ENCODE measurements at places on chromosomes 2 and 18. TPM values are rescaled to one million over a fixed set of nuclear protein-coding genes. Genes with fewer than 3 reads are reported as not detected.

DNA sequence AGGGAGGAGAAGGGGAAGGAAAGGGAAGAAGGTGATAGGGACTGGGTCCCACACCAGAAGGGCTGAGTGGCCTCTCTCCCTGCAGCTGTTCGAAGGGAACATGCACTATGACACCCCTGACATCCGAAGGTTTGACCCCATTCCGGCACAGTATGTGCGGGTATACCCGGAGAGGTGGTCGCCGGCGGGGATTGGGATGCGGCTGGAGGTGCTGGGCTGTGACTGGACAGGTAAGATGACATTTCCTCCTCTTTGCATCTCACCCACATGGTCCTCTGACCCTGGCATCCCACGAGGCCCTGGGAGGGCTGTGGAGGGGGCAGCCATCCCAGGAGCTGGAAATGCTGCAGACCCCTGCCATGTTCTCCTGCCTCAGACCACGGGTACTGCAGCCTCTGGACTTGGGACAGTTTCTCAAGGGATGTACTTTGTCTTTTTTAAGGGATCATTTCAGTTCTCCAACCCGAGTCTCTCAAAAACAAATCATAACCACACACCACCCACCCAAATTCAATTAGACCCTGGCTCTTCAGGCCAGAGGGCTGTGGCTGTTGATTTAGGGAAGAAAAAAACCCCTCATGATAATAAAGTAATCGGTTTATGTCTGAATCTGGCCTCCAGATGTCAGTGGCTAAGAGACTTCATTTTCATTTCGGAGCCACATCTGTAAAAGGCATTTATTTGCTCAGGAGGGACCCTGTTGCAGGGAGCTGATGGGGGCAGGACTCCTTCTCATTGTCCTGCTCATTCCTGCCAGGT lies 63.5 kb downstream of the NRP2 start:
- no peaks in the 10 kb centered on the region for H3K36me3 ChIP-seq
- no peak overlapping the region for H3K4me3 ChIP-seq
- peaks cover 20% of the 10 kb centered on the region for H3K4me1 ChIP-seq
- no peak for DNase-seq

The CLASP1 gene
- total RNA-seq: 28.2 TPM

DNA sequence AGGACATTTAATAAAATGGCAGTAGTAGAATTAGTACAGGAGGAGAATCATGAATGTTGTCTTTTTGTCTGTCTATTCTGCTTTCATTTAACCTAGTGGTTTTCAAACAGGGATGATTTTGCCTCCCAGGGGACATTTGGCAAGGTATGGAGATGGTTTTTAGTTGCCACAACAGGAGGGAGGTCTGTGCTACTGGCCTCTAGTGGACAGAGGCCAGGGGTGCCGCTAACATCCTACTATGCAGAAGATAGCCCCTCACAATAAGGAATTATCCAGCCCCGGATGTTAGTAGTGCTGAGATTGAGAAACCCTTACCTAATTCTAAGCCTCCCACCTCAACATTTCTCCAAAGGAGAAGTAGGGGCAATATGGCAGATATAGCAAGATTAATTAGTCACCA lies 18.3 kb downstream of the FASTKD2 start:
- H3K4me1 ChIP-seq: no peaks in the 10 kb centered on the region
- peaks cover 85% of the 10 kb centered on the region for H3K36me3 ChIP-seq
- no peak overlapping the region for H3K4me3 ChIP-seq
- H3K27me3 ChIP-seq: no peaks in the 10 kb centered on the region
- no peak overlapping the region for H3K27ac ChIP-seq

DNA sequence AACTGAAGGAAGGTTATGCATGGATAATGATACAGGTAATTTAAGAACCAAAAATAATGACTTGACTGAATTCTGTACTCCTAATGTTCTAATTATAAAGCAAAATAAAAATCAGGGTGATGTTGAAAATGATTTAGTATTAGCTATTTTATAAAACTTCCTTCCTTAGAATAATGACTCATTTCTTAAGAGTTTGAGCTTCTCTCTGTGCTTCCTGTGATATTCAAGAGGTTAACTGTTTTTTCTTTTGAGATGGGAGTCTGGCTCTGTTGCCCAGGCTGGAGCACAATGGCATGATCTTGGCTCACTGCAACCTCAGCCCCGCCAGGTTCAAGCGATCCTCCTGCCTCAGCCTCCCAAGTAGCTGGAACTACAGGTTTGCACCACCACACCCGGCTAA lies 14.8 kb downstream of the HADHA start:
- peaks cover 72% of the 10 kb centered on the region for H3K36me3 ChIP-seq
- no peak overlapping the region for H3K27ac ChIP-seq
- no peaks in the 10 kb centered on the region for H3K27me3 ChIP-seq
- no peak overlapping the region for H3K4me3 ChIP-seq
- no peak for DNase-seq

DNA sequence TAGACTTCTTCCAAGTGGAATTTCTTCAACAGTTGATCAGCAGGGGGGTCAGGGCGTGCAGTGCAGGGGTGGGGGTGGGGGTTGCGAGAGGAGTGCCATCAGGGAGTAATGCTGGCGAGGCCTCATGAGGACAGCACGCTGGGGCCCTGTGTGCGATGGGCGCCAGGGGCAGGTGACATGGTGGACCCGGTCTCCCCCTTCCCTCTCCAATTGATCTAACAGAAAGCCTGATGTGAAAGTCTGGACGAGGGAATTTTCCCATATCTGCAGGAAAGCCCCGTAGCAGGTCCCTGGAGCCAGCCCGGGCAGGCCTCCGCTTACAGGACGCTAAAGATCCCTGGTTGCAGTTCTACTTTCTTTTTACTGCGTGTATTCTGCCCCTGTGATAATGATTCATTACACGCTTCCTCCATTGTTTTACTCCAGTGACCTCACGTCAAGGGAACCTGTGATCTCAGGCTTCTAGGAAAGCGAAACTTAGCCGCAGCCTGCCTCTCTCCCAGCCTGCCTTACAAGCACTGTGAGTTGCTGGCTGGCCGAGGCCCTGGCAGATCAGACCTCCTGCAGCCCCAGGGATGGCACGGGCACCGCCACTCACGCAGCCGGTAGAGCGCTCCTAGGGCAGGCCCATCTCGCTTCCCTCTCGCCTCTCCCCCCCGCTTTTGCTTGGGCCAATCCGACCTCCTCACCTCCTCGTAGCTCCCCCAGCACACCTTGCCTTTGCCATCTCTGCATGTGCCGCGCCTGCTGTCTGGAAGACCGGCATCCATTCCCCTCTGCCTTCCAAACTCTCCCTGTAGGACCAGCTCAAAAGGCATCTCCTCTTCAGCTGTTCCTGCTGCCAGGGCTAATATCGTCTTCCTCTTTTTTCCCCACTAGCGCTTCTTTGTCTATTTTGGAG lies 19.2 kb downstream of the NEURL3 start:
- no peaks in the 10 kb centered on the region for H3K4me1 ChIP-seq
- peak overlapping the region; percentile 35 for H3K4me3 ChIP-seq
- peak overlapping the region; percentile 29 for H3K27ac ChIP-seq

GRCh38 chr2:200338692-200339091 lies 32.2 kb downstream of the SPATS2L start:
- no peak overlapping the region for H3K4me3 ChIP-seq
- H3K36me3 ChIP-seq: peaks cover 15% of the 10 kb centered on the region
- no peaks in the 10 kb centered on the region for H3K27me3 ChIP-seq
- no peak for DNase-seq
- peak overlapping the region; percentile 23 for H3K27ac ChIP-seq

The SNTG2 gene
- total RNA-seq: 8.7 TPM

GRCh38 chr18:32530947-32531651 lies 60.4 kb upstream of the GAREM1 start:
- H3K36me3 ChIP-seq: no peaks in the 10 kb centered on the region
- no peaks in the 10 kb centered on the region for H3K4me1 ChIP-seq
- no peak for DNase-seq
- no peaks in the 10 kb centered on the region for H3K27me3 ChIP-seq

DNA sequence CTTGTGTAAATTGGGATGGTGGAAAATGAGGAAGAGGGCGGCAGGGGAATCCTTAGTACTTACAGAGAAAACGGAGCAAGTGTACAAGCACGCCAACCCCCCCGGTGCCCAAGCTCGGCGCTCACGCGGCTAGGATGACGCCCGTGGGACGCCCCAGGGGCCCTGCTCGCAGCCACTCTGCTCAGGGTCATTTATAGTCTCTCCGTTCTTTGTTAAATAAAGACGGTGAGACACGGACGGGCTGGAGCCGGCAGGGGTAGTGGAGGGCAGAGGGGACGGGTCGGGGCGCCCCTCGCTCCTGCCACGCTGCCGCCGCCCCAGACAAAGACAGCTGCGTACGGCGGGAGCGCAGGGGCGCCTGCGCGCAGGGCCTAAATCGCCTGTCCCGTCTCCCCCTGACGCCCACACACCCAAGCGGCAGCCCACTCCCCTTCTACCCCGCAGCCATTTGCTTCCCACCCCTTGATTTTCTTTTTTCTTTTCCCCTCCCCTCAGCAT lies 37.8 kb downstream of the PCBP1 start:
- peak overlapping the region; percentile 43 for H3K4me3 ChIP-seq
- H3K27me3 ChIP-seq: no peaks in the 10 kb centered on the region
- peaks cover 38% of the 10 kb centered on the region for H3K4me1 ChIP-seq
- DNase-seq: peak; percentile 72

The MYCN gene
- 3.7 TPM for total RNA-seq

GRCh38 chr2:220814441-220814840 lies 757.7 kb downstream of the EPHA4 start:
- H3K27me3 ChIP-seq: no peaks in the 10 kb centered on the region
- no peaks in the 10 kb centered on the region for H3K4me1 ChIP-seq
- DNase-seq: no peak
- H3K27ac ChIP-seq: no peak overlapping the region
- no peaks in the 10 kb centered on the region for H3K36me3 ChIP-seq

The UGT1A8 gene
- not detected for total RNA-seq

- H3K36me3 ChIP-seq: no peaks in the 10 kb centered on the region
- no peak for DNase-seq
- no peak overlapping the region for H3K4me3 ChIP-seq
- H3K27me3 ChIP-seq: no peaks in the 10 kb centered on the region
Measured at GRCh38 chr18:3230401-3231334, 10.9 kb upstream of the MYOM1 start.

The ERICH2 gene
- not detected for total RNA-seq

DNA sequence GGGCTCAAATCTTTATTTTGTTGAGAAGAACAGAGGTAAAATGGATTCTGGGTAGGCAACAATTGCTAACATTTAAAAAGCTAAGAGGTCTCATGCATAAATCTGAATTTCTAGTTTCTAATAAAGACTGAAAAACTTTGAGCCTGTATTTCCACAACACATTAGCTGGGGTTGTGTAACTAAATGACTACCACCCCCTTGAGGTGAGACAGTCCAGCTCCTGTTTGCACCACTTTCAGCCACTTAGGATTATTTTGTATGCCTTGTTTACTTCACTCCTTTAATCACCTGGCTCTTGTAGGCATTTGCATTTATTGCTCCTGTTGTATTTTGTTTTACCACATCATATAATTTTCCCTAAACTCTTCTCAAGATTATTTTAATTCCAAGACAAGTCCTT lies 376.6 kb downstream of the PTH2R start:
- DNase-seq: no peak
- no peaks in the 10 kb centered on the region for H3K27me3 ChIP-seq
- no peaks in the 10 kb centered on the region for H3K4me1 ChIP-seq
- no peak overlapping the region for H3K4me3 ChIP-seq
- H3K36me3 ChIP-seq: no peaks in the 10 kb centered on the region

DNA sequence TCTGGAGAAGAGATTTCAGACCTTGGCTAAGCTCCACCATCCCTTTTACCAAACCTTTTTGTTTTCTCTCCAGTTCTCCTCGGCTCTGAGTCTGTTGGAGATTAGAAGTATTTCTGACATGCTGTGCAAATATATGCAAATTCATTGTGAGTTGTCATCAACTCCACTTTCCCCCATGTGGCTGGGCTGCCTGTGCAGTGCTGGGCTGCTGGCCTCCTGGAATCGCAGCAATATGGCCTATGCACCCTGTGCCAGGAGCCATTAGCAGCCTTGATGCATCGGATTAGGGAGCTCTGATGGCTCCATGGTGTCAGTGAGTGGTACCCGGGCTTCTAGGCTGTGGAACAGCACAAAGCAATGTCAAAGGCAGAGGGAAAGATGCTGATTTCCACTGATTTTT lies 80.0 kb downstream of the GPR39 start:
- no peak overlapping the region for H3K27ac ChIP-seq
- no peaks in the 10 kb centered on the region for H3K4me1 ChIP-seq
- H3K27me3 ChIP-seq: no peaks in the 10 kb centered on the region
- no peak for DNase-seq
- H3K36me3 ChIP-seq: no peaks in the 10 kb centered on the region
- no peak overlapping the region for H3K4me3 ChIP-seq

- no peak overlapping the region for H3K27ac ChIP-seq
- no peaks in the 10 kb centered on the region for H3K27me3 ChIP-seq
Measured at GRCh38 chr18:41681138-41681880, 273.7 kb upstream of the PIK3C3 start.

GRCh38 chr2:197273485-197273884 lies 37.1 kb downstream of the ANKRD44 start:
- H3K36me3 ChIP-seq: no peaks in the 10 kb centered on the region
- H3K27me3 ChIP-seq: no peaks in the 10 kb centered on the region
- no peak for DNase-seq

The IGFBP2 gene
- total RNA-seq: 0.60 TPM

The MAIP1 gene
- 31.8 TPM for total RNA-seq

The MEP1B gene
- total RNA-seq: not detected

The BMP10 gene
- not detected for total RNA-seq

GRCh38 chr2:239853706-239854327 lies 171.3 kb downstream of the NDUFA10 start:
- no peak overlapping the region for H3K27ac ChIP-seq
- H3K27me3 ChIP-seq: 0 out of 2 replicates have a peak, but pooled peaks cover 10% of the 10 kb centered on the region
- no peak overlapping the region for H3K4me3 ChIP-seq
- no peaks in the 10 kb centered on the region for H3K36me3 ChIP-seq
- H3K4me1 ChIP-seq: no peaks in the 10 kb centered on the region

DNA sequence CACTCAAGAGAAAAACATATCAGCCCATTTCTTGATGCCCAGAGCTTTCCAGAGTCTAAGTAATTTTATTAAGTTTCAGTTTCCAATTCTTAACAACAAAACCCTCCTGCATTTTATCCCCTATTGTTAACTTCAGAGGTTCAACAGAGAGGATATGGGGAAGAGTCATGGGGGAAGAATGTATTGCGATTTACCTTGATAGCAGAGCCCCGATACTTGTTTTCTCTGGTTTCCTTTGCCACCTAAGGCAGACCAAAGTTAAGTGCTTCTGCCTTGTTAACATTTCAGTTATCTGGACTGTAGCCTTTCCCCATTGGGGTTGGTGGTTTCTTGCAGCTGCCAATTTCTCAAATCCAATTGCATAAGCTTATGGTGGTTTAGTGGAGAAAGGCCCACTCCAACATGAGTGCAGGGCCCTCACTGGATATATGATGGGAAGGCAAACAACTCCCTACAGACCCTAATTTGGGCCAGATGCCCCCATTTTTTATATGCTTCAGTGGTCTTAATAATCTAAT lies 82.0 kb upstream of the ITGB6 start:
- peaks cover 89% of the 10 kb centered on the region for H3K36me3 ChIP-seq
- H3K27me3 ChIP-seq: no peaks in the 10 kb centered on the region
- DNase-seq: no peak
- peaks cover 31% of the 10 kb centered on the region for H3K4me1 ChIP-seq

The MAP4K4 gene
- total RNA-seq: 83.1 TPM

DNA sequence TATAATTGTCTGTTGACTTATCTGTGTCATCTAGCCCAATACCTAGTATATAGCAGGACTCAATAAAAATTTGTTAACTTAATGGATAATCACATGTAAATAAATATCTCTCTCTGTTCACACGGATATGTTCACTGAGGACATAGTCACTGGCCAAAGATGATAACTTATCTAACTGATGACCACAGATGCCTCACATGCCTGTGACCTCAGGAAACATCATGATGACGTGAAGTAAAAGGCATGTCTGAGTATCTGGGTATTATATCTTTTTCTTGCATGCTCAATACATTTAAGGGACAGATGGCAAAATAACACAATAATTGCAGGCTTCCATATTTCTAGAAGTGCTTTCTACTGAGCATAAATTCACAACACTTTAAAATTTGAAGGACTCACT lies 41.4 kb upstream of the PARD3B start:
- H3K4me1 ChIP-seq: peaks cover 15% of the 10 kb centered on the region
- no peak for DNase-seq
- no peaks in the 10 kb centered on the region for H3K27me3 ChIP-seq
- H3K36me3 ChIP-seq: no peaks in the 10 kb centered on the region
- H3K27ac ChIP-seq: no peak overlapping the region

All from SJSA1 (cell line).